ENCODE measurements at places on chromosomes 1 and 21. TPM values are rescaled to one million over a fixed set of nuclear protein-coding genes. Genes with fewer than 3 reads are reported as not detected.

ANKRD65 gene
- 9.1 TPM for total RNA-seq

CAMTA1 gene
- total RNA-seq = 105 TPM

PRKAB2 gene
- 40.5 TPM for total RNA-seq

SPRR2E gene
- total RNA-seq = not detected

TMEM51 gene
- 18.1 TPM for total RNA-seq

NLRP3 gene
- 3.1 TPM for total RNA-seq

NBPF4 gene
- total RNA-seq = not detected

- ATAC-seq = no peak
Observed at GRCh38 chr1:180271272-180272255, 41.5 kb downstream of the LHX4 start.

DNA sequence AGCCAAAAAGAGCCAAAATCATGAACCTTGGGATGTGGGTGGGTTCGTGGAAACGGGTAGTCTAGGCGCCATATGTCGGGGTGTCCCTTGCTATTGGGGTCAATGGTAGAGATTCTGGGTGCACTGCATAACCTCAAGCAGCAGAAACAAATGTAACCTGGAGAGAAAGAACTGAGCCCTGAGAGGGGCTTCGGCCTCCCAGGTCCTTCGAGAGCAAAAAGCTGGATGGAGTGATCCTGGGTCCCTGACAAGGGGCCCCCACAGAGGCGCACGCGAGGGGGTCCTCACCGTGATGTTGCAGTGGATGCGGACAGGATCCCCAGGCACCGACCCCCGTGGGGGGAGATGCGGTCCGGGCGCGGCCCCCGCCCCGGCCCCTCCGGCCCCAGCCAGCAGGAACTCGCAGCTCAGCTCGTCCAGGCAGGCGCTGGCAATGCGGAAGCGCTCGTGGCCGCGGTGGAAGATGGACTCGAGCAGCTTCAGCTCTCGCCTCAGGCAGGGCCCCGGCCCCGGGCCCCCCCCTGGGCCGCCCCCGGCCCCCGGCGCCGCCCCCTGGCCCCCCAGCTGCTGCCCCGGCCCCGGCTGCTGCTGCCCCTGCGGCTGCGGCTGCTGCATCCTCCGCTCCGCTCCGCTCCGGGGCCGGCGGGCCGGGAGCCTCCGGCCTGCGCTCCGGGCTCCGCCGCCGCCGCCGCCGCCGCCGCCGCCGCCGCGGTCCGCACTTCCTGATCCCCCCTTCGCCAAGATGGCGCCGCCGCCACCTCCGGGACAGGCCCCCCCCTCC is at the start of gene UBE2Q1:
Gene UBE2Q1 (minus strand): TSS at position 724 of the 781 bp plus-strand sequence. CDS start 109 bp downstream, at position 615.
- peak; percentile 6 for ATAC-seq

DNA sequence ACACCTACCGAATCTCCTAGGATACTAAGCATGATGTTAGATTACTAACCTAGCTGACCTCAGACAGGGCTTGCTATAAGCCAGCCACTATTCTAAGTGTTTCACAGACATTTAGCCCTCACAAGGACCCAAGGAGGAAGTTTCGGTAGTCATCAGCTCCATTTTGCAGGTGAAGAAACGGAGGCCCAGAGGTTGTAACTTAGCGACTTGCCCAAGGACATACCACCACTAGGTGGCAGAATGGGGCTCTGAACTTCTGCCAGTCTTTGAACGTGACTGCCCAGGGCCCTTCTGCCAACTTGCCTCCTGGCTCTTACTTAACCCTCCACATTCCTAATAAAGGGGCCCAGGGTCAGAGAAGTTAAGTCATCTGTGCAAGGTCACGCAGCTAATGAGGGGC is 283.5 kb downstream of the C1orf94 start:
- ATAC-seq = no peak

GRCh38 chr1:182709225-182709764 is 24.9 kb upstream of the RGS8 start:
- ATAC-seq = no peak

GRCh38 chr1:164628772-164629171 is 69.8 kb downstream of the PBX1 start:
- no peak for ATAC-seq

GRCh38 chr1:15056515-15057285 is 96.8 kb upstream of the TMEM51 start:
- no peak for ATAC-seq

DNA sequence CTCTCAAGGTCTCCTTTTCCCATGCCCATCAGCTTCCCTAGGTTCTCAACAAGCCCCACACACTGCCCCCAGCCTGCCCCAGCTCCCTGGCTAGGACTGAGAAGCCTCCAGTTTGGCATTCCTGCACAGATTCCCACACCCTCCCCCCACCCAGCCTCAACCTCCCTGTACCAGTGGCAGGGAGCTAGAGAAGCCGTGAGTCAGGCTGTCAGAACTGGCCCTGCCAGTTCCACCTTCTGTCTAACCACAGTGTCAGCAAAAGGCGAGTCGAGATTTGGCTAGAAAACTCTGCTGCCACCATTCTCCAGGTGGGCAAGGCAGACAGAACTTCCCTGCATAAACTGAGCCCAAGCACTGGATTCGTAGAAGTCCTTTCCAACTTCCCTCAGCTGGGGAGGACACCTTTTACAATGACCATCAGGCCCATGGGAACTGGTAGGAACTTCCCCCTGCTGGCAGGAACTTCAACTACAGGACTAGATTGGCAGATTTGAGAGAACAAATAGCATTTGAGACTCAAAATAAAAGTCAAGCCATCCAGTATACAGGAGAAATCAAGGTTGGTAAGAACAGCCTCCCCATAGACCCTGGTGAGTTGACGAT is 31.0 kb downstream of the TNNT2 start:
- peak; percentile 22 for ATAC-seq

DNA sequence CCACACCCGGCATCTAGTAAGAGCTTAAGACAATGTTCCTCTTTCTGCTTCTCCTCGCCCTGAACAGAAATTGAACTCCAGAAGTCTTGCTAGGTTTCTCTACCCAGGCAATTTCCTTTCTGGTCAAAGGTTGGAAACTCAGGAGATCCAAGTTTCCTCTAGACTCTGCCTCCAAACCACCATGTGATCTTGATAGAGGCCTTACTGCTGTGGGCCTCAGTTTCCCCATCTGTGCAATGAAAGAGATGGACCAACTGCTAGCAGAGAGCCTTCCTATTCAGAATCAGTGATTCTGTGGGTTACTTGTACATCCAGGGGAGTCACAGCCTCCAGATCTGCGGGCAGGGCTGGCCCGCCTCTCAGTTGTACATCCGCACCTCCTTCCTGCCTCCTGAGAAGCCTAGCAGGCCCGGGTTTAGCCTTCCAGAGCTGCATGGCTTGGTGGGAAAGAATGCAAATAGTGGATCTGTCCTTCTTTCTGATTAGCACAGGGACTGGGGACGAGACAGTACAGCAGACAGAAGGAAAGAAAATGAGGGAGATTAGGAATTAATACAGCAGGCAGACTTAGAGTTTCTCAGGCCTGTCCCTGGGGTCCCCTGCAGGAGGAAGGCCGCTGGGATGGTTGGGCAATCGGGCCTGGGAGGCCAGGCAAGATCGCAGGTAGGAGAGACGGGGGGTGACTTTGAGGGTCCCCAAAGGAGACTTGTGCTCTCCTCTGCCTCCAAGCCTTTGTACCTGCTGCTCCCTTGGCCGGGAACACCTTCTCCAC is 83.9 kb downstream of the PAX7 start:
- no peak for ATAC-seq

- ATAC-seq = peak; percentile 49
Observed at GRCh38 chr1:202135221-202135721, 9.3 kb downstream of the ARL8A start.

DNA sequence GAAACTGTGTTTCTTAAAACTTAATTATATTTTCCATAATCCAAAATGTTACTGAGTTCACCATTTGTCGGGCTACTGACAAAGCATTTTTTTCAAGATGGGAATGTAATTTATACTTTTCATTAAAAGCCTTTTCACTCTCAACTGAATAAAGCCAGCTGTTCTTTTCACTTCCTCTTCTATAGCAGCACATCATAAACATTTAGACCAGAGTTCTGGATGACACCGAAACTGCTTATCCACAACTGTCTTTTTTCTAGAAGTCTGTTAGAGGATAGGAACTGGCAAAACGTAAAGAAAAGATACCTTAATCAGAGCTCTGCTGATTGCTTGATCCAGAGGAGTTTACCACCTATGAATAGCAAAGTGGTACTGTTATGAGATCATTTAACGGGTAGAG is 594.7 kb downstream of the ADGRL2 start:
- ATAC-seq = no peak

GRCh38 chr1:94942171-94943128 is 15.5 kb upstream of the CNN3 start:
- ATAC-seq = no peak
